ENCODE measurements at places on chromosomes 4 and X.

DNA sequence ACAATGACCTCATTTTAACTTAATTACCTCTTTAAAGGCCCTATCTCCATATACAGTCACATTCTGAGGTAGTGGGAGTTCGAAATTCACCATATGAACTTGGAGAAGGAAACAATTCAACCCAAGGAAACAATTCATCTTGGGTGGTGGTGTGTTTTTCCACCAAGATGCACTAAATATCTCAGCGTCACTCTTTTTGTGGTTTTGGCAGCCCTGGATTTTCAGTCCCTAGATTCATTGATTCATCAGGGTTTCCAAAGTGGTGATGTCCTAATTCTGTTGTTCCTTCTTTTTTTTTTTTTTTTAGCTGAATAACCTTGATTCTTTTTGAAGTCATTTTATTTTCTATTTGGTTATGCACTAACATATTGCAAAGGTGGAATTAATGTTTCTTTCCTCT lies 162.6 kb upstream of the RAPGEF2 start:
- no peak for DNase-seq

DNA sequence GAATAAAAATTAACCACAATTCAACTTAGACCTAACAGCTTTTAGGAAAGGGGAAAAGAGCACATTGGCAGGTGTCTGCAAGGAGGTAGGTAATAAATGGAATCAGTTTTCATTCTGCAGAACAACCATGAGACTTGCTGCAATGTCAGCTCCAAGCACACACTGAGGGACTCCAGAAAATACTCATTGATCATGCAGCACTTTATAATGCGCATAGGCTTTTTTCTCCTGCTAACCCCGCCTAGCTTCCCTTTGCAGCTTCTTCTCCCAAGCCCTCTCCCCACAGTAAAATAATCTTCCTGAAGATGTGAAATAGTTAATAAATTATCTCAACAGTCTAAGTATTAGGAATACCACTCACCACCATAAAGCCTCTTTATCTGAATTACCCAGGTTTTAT lies 36.9 kb downstream of the ANKRD17 start:
- no peak for DNase-seq

- no peak for DNase-seq
Measured at GRCh38 chr4:88204882-88205281, 46.4 kb upstream of the ABCG2 start.

GRCh38 chrX:19799319-19800182 lies 87.8 kb downstream of the SH3KBP1 start:
- DNase-seq, result no peak

GRCh38 chr4:958696-959337 lies 14.6 kb downstream of the DGKQ start:
- DNase-seq, result no peak
